ENCODE measurements at places on chromosomes 12 and 14. TPM values are rescaled to one million over a fixed set of nuclear protein-coding genes. Genes with fewer than 3 reads are reported as not detected.

CISTR gene
- not detected for total RNA-seq

ARID4A gene
- 8.5 TPM for total RNA-seq

TROAP gene
- 18.8 TPM for total RNA-seq

KRT75 gene
- total RNA-seq: not detected

SMOC1 gene
- 25.2 TPM for total RNA-seq

RFLNA gene
- total RNA-seq: not detected

SLC10A1 gene
- total RNA-seq: not detected

ZDHHC22 gene
- total RNA-seq: not detected

RNASE3 gene
- total RNA-seq: not detected

LBHD2 gene
- not detected for total RNA-seq

TSPAN8 gene
- total RNA-seq: not detected

SYNDIG1L gene
- total RNA-seq: not detected

GDF3 gene
- total RNA-seq: not detected

AMIGO2 gene
- under 0.01 TPM for total RNA-seq

PTPRO gene
- 0.20 TPM for total RNA-seq

LMO3 gene
- 14.3 TPM for total RNA-seq

AHNAK2 gene
- total RNA-seq: 164 TPM

RASSF8 gene
- total RNA-seq: 69.4 TPM

MBIP gene
- total RNA-seq: 11.3 TPM

ARHGAP9 gene
- under 0.01 TPM for total RNA-seq

EAPP gene
- 30.7 TPM for total RNA-seq

MORN3 gene
- 0.20 TPM for total RNA-seq

DPPA3 gene
- total RNA-seq: not detected

LALBA gene
- total RNA-seq: not detected

DCAF4 gene
- 13.7 TPM for total RNA-seq

TOGARAM1 gene
- 19.9 TPM for total RNA-seq

CD163 gene
- under 0.01 TPM for total RNA-seq

MMP19 gene
- 9.2 TPM for total RNA-seq

FIGNL2 gene
- under 0.01 TPM for total RNA-seq

Measured in subcutaneous preadipocyte (primary cell).